Colonic mucosa (tissue), 4 donors: ENCODE measurements at places on chromosomes 16 and 17.

GRCh38 chr17:72440961-72441360 is 320.1 kb downstream of the SOX9 start:
- no peak for DNase-seq

GRCh38 chr17:82358465-82359350 is at the start of gene TEX19:
Gene TEX19 (plus strand): TSS chr17:82359247. CDS start chr17:82362151, 2,904 bp downstream.
- DNase-seq, result no peak

DNA sequence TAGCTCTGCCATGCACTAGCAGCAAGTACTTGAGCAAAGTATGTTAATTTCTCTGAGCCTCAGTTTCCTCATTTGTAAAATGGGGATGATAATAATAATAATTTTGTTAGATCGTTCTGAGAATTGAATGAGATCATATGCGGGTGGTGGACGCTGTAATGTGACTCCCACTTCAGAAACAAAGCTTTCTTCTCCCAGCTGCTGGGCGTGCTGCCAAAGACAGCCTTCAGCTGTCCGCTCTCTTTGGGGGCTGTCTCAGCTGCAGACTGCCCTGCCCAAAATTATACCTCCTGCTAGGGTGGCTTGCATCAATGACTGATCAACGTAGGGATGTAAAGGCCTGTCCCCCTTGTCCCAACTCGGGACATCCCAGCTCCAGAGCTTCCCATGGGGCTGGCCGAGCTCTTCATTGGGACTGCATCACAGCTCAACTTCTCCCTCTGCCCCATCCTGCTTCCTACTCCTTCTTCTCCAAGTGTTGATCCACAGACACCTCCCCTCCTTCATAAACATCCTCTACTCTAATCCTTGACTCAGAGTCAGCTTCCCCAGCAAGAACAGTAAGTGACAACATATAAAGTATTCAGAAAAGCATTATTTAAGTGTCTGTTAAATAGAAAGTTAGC is 30.7 kb upstream of the CDH5 start:
- no peak for DNase-seq

DNA sequence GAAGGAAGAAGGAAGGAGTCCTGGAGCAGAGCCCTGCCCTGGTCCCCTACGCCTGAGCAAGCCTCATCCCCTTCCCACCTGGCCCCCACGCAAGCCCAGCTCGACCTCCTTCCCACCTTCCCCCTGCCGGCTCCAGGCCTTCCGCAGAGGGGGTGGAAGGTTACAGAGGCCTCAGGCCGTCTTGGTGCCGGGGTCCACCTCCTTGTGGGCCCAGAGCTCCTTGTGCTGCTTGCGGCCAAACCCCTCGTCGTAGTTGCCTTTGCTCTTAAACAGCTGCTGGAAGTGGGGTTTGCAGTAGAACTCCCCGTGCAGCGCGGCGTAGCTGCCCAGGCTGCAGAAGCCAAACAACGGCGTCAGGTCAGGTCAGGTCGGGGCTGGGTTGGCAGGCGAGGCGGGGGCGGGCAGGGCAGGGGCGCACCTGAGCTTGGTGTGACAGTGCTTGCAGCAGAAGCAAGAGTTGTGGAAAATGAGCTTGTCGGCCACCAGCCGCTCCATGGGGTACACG is 1.5 kb downstream of the LIMD2 start:
- DNase-seq, result no peak

- DNase-seq, result no peak
Measured at GRCh38 chr16:70706948-70707465, 21.2 kb upstream of the MTSS2 start.

DNA sequence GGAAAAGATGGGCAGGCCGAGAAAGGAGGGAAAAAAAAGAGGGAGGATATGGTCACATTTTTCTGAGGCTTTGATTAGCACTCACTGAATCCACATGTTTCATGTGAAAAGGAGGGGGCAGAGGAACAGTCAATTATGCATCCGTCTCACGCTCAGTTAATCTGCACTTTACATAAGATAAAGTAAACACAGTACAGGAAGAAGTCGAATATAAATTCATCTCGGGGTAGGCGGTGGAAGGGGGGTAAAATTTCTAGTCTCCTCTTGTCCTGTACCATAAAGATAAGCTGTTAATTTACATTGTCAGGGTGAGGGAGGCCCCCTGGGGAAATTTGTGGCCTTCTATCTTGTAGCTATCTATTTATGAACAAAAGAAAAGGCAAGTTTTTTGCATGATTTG is 73.1 kb upstream of the CES5A start:
- DNase-seq, result no peak

GRCh38 chr17:48616717-48617470 is 1.8 kb upstream of the HOXB8 start:
- no peak for DNase-seq

- no peak for DNase-seq
Measured at GRCh38 chr17:81426393-81427172, 31.3 kb downstream of the BAHCC1 start.

DNA sequence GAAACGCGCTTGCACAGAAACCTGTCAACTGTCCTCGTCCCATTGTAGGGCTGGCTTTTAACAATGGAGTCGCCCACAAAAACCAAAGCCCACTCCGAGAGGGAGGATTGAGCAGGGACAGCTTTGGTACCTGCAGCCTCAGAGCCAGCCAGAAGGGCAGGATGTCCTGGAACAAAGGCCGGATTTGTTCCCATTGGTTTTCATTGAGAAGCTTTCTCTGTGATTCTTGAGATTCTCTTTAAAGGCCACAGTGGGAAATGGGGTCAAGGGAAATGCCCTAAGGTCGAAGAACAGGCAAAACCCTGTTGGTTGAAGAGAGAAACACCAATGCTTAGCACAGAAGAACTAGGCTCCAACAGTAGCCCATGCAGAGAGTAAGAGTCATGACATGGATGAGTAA is 65.4 kb downstream of the C16orf78 start:
- no peak for DNase-seq

GRCh38 chr17:42695500-42695899 is 13.2 kb downstream of the CNTNAP1 start:
- no peak for DNase-seq

GRCh38 chr17:37779554-37779953 is 34.7 kb upstream of the HNF1B start:
- no peak for DNase-seq

- DNase-seq, result no peak
Measured at GRCh38 chr17:74133740-74134139, 69.7 kb upstream of the RPL38 start.

DNA sequence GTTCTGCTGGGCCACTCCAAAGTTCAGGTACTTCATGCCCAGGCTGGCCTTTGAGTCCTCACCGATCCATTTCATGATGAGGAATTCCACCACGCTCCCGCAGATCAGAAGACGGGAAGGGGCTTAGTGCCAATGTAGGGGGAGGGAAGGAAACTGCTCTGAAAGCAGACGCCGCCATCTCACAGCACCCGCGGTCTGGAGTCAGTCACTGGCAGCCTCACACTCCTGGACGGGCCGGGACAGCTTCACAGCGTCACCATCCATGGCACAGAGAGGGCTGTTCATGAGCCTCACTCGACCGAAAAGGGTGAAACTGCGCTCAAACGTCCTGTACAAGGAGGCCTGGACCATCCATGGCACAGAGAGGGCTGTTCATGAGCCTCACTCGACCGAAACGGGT is 62.0 kb downstream of the RPH3AL start:
- DNase-seq, result no peak

GRCh38 chr17:44076716-44077594 is 6.4 kb downstream of the G6PC3 start:
- DNase-seq, result no peak

DNA sequence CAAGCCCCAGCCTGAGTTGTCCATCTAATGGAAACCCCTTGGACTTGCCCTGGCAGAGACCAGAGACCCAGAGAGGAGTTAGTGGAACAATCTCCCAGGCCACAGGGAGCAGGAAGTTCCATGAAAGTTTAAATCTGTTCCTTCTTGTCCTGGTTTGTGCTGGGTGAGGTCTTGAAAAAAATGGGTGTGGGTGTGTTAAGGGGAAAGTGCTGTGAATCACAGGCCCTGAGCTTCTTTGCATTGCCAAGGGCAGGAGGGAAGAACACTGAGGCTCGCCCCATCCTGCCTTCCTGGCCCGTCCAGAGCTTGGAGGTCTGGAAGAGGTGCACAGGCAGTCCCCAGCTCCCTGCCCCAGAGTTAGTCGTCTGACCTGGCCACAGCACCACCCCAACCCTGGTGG is 2.3 kb downstream of the ADORA2B start:
- peak; percentile 77 for DNase-seq

DNA sequence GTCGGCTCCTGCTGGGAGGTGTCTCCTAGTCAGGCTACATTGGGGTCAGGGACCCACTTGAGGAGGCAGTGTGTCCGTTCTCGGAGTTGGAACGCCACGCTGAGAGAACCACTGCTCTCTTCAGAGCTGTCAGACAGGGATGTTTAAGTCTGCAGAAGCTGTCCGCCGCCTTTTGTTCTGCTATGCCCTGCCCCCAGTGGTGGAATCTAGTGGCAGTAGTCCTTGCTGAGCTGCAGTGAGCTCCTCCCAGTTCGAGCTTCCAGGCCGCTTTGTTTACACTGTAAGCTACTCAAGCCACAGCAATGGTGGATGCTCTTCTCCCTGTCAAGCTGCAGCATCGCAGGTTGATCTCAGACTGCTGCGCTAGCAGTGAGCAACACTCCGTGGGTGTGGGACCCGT is 36.0 kb downstream of the ITFG1 start:
- no peak for DNase-seq

- DNase-seq, result no peak
Measured at GRCh38 chr17:82092094-82092586, 5.9 kb downstream of the FASN start.

- no peak for DNase-seq
Measured at GRCh38 chr16:79573884-79574283, 26.7 kb downstream of the MAF start.
